ENCODE measurements at places on chromosomes 3 and 15. TPM values are rescaled to one million over a fixed set of nuclear protein-coding genes. Genes with fewer than 3 reads are reported as not detected.

DNA sequence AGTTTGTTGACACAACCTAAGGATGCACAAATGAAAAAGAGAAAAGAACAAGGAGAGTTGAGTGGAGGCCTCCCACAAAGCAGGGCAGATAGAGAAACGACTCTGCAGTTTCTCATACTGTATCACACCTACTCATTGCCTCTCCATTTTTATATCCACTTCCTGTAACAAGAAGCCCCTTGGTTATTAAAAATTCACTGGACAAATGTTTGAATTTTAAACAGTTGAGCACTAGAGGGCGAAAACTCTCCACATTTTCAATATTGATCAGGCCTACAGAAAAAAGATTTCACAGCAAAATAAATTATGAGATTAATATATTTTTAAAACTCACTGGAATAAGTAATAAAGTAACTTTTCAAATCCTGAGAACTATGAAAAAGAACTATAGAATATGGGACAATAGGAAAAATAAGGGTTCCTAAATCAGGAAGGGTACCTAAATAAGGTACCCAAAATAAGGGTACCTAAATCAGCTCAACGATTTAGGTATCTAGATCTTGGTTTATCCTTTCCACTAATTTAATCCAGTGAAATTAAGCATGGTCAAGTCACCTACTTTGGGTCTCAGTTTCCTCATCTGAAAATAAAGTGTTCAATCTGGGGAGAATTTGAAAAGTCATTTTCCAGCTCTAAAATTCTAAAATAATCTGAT lies 47.0 kb upstream of the PPIB start:
- H3K4me3 ChIP-seq: no peak overlapping the region
- H3K4me1 ChIP-seq: peaks cover 8% of the 10 kb centered on the region
- no peak overlapping the region for H3K27ac ChIP-seq

- no peaks in the 10 kb centered on the region for H3K27me3 ChIP-seq
- DNase-seq: no peak
- no peaks in the 10 kb centered on the region for H3K4me1 ChIP-seq
- no peaks in the 10 kb centered on the region for H3K36me3 ChIP-seq
These were observed 134.6 kb downstream of the MEIS2 start for GRCh38 chr15:36965570-36966342.

- no peak overlapping the region for H3K27ac ChIP-seq
- H3K4me1 ChIP-seq: no peaks in the 10 kb centered on the region
- DNase-seq: no peak
- peaks cover 5% of the 10 kb centered on the region for H3K27me3 ChIP-seq
- H3K4me3 ChIP-seq: no peak overlapping the region
These were observed 36.5 kb upstream of the ARNT2 start for GRCh38 chr15:80367661-80368060.

DNA sequence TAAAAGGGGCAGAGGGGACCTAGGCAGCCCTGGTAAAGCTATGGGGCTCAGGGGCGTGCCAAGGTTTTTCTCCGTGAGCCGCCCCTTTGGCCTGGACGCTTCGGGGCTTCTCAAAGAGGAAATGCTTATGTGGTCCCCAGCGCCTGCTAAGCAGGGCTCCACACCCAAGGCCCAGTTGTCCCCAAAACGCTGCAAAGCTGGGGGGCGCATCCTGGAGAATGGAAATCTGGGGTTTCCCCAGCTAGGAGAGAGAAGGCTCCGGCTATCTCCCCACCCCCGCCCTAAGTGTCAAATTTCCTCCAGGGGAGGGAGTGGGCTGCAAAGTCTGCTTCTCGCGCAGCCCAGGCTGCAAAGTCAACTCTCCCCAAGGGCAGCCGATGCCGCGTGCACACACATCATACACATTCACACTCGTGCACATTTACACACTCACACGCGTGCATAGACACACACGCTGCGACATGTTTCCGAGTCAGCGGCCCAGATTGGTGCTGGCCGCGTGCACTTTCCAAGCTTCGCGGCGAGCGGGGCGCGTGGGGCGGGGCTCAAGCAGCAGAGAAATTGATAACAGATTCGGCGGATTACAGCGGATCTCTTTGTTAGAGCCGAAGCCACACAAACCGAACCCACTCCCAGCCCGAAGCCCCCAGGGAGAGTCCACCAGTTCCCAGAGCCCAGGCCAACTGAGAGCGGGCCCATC lies 4.5 kb downstream of the WNT5A start:
- H3K27me3 ChIP-seq: peaks cover 61% of the 10 kb centered on the region
- H3K4me1 ChIP-seq: peaks cover 14% of the 10 kb centered on the region
- no peak overlapping the region for H3K27ac ChIP-seq
- H3K36me3 ChIP-seq: no peaks in the 10 kb centered on the region
- no peak for DNase-seq
- no peak overlapping the region for H3K4me3 ChIP-seq

GRCh38 chr15:50344006-50344464 lies 11.0 kb downstream of the GABPB1 start:
- no peak for DNase-seq
- peaks cover 25% of the 10 kb centered on the region for H3K4me1 ChIP-seq
- no peak overlapping the region for H3K4me3 ChIP-seq
- H3K27me3 ChIP-seq: no peaks in the 10 kb centered on the region
- H3K27ac ChIP-seq: no peak overlapping the region
- peaks cover 20% of the 10 kb centered on the region for H3K36me3 ChIP-seq

DNA sequence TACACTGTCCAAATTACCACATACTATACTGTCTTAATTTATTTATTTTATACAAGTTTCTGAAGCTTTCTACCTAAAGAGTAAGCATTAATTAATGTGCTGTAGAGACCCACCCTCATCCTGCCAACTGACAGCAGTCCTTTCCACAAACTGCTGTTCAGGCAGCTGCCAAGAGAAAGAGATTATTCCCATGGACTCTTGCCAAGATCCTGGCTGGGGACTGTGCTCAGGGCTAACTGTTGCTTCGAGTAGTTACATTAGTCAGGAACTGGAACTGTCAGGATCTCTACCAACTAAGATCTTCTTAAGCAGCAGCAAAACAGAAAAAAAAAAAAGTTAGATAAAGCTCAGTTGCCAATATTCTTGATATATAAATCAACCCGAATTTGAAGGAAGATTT lies 398.8 kb downstream of the MECOM start:
- H3K27ac ChIP-seq: no peak overlapping the region
- no peak overlapping the region for H3K4me3 ChIP-seq
- DNase-seq: no peak
- no peaks in the 10 kb centered on the region for H3K27me3 ChIP-seq
- H3K4me1 ChIP-seq: no peaks in the 10 kb centered on the region

GRCh38 chr3:120424506-120424905 lies 26.3 kb downstream of the FSTL1 start:
- no peak for DNase-seq
- H3K4me3 ChIP-seq: no peak overlapping the region
- H3K4me1 ChIP-seq: no peaks in the 10 kb centered on the region
- no peak overlapping the region for H3K27ac ChIP-seq
- peaks cover 6% of the 10 kb centered on the region for H3K27me3 ChIP-seq
- H3K36me3 ChIP-seq: no peaks in the 10 kb centered on the region

GRCh38 chr3:5058471-5058951 lies 63.6 kb upstream of the ARL8B start:
- no peak overlapping the region for H3K4me3 ChIP-seq
- no peak overlapping the region for H3K27ac ChIP-seq
- peaks cover 11% of the 10 kb centered on the region for H3K27me3 ChIP-seq
- H3K4me1 ChIP-seq: peaks cover 26% of the 10 kb centered on the region
- no peak for DNase-seq
- no peaks in the 10 kb centered on the region for H3K36me3 ChIP-seq

- H3K36me3 ChIP-seq: no peaks in the 10 kb centered on the region
- no peaks in the 10 kb centered on the region for H3K4me1 ChIP-seq
- H3K4me3 ChIP-seq: no peak overlapping the region
- no peak for DNase-seq
These were observed 38.0 kb downstream of the BBS4 start for GRCh38 chr15:72724028-72724427.

DNA sequence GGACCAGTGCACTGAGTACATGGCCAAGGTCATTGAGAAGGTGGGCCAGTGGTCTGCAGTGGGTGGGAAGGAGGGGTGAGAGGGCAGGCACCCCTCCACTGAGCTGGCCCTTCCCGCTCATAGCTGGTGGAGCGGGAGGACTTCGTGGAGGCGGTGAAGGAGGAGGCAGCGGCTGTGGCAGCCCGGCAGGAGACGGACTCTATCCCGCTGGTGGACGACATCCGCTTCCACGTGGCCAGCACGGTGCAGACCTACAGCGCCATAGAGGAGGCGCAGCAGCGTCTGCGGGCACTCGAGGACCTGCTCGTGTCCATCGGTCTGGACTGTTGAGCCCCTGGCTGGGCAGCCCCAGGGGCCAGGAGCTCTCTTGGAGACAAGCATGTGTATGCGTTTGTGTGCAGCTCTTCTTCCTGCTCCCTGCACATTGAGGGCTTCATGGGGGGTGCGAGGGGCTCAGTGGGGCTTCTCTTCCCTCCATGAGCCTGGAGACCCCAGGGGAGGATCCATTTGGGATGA lies 7.5 kb downstream of the ABTB1 start:
- no peak overlapping the region for H3K4me3 ChIP-seq
- peaks cover 14% of the 10 kb centered on the region for H3K4me1 ChIP-seq
- no peaks in the 10 kb centered on the region for H3K27me3 ChIP-seq
- DNase-seq: no peak

DNA sequence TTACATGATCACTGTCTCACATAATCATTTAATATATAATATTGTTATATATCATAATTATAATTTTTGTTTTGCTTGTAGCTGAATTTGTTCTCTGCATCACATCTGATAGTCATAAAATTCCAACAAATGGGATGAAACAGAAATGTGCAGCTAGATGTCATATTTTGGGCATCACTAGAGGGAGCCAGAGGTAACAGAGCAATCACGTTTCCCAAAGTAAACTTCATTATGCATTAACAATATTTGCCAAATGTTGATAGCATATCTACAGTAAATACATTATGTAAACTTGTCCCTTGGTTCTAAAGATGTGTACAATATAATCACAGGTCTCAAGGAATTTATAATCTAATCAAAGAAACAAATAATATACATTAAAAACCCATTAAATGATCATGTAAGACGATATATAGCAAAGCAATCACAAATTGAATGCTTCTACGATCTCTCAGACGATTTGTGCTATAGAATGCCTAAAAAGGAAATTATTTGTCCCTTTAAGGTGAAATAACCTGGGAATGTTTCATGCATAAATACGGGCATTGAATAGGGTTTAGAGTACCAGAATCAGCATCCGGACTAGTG lies 234.2 kb upstream of the MCTP2 start:
- H3K4me3 ChIP-seq: no peak overlapping the region
- no peaks in the 10 kb centered on the region for H3K27me3 ChIP-seq
- no peak overlapping the region for H3K27ac ChIP-seq
- no peak for DNase-seq

- no peaks in the 10 kb centered on the region for H3K36me3 ChIP-seq
- H3K27me3 ChIP-seq: no peaks in the 10 kb centered on the region
- H3K27ac ChIP-seq: peak overlapping the region; percentile 4
- peaks cover 7% of the 10 kb centered on the region for H3K4me1 ChIP-seq
- no peak overlapping the region for H3K4me3 ChIP-seq
These were observed 222.9 kb downstream of the TPRG1 start for GRCh38 chr3:189394599-189395121.

DNA sequence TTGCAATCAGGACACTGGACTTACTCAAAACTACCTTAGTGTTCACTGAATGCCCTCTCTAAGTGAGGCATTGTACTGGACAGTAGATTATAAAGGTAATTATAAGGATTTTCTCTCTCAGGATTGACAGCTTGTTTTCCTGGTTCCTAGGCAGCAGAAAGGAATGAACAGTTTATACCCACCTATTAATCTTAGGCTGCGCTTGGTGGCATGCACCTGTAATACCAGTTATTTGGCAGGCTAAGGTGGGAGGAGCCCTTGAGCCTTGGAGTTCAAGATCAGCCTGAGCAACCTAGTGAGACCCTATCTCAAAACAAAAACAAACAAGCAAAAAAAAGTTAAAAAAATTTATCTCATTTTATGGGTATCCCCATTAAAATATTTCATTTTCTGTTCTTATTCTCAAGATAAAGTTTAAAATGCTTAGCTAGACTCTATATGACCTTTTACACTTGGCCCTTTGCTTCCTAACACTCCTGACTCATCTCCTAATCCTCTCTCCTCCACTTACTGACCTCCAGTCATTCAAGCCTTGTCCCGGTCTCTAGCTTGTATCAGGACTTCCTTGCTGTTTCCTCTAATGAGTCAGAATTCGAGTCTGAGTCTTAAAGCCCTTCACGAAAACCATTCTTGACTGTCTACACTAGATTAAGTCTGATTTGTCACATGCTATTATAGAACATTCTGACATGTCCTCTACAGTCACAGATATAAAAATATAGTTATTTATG lies 348.6 kb downstream of the NLGN1 start:
- H3K36me3 ChIP-seq: no peaks in the 10 kb centered on the region
- H3K4me1 ChIP-seq: no peaks in the 10 kb centered on the region
- no peak overlapping the region for H3K4me3 ChIP-seq
- DNase-seq: no peak
- no peak overlapping the region for H3K27ac ChIP-seq

GRCh38 chr15:85800478-85801123 lies 5.9 kb upstream of the KLHL25 start:
- H3K27me3 ChIP-seq: peaks cover 3% of the 10 kb centered on the region
- no peaks in the 10 kb centered on the region for H3K36me3 ChIP-seq
- DNase-seq: no peak
- peaks cover 6% of the 10 kb centered on the region for H3K4me1 ChIP-seq
- no peak overlapping the region for H3K4me3 ChIP-seq
- H3K27ac ChIP-seq: no peak overlapping the region

GRCh38 chr3:15523660-15524417 lies 2.3 kb upstream of the COLQ start:
- peaks cover 5% of the 10 kb centered on the region for H3K27me3 ChIP-seq
- DNase-seq: no peak

GRCh38 chr3:12175137-12175593 lies 16.5 kb upstream of the TIMP4 start:
- no peak overlapping the region for H3K4me3 ChIP-seq
- peaks cover 11% of the 10 kb centered on the region for H3K36me3 ChIP-seq
- peaks cover 1% of the 10 kb centered on the region for H3K27me3 ChIP-seq
- DNase-seq: no peak
- H3K4me1 ChIP-seq: peaks cover 14% of the 10 kb centered on the region
- no peak overlapping the region for H3K27ac ChIP-seq

GRCh38 chr3:61610316-61610715 lies 48.9 kb downstream of the PTPRG start:
- no peak overlapping the region for H3K4me3 ChIP-seq
- H3K4me1 ChIP-seq: no peaks in the 10 kb centered on the region
- no peaks in the 10 kb centered on the region for H3K36me3 ChIP-seq
- H3K27me3 ChIP-seq: no peaks in the 10 kb centered on the region
- no peak for DNase-seq

DNA sequence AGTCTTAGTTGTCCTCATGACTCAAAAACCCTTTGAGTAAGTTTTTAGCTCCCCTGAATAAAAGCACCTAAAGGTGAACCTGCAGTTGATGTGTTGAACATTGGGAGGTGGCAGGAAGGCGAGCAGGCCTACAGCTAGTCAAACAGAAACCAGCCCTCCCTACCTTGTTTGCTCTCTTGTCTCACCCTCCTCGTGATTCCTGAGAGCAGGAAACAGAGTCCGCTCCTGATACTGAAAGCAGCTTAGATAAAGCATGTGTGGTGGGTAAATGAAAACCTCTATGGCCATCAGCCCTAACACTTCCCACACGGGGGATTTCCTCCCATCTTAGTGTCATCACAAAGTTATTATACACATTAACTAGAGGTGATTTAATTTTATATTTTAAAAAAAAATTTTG lies 21.8 kb upstream of the CLDN18 start:
- H3K4me3 ChIP-seq: no peak overlapping the region
- peak; percentile 19 for DNase-seq
- peaks cover 3% of the 10 kb centered on the region for H3K27me3 ChIP-seq
- no peaks in the 10 kb centered on the region for H3K36me3 ChIP-seq

Gene IGSF10
- total RNA-seq: not detected

Gene IREB2
- total RNA-seq: 78.7 TPM

Gene SPINK8
- total RNA-seq: not detected

Gene KNL1
- total RNA-seq: 22.8 TPM

Gene BBX
- 40.9 TPM for total RNA-seq

Gene CYP8B1
- total RNA-seq: not detected

Gene TRPC1
- 2.4 TPM for total RNA-seq

Gene XIRP1
- total RNA-seq: 2.5 TPM

Measured in activated CD8-positive, alpha-beta T cell treated with anti-CD3 and anti-CD28 coated beads for 36 hours (primary cell).